ENCODE measurements at places on chromosomes 3 and 15.
A peak's percentile ranks its signal among the peaks of the same experiment; 100 is the strongest.

DNA sequence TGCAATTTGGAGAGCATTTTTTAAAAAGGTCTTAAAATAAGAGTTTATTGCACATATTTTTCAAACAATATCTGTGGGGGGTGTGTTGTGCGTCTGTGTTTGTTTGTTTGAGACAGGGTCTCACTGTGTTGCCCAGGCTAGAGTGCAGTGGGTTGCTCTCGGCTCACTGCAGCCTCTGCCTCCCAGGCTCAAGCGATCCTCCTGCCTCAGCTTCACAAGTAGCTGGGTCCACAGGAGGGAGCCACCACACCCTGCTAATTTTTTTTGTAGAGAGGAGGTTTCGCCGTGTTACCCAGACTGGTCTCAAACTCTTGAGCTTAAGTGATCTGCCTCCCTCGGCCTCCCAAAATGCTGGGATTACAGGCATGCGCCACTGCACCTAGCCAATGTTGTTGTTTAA, 2.7 kb downstream of the MLF1 start:
- no peak for DNase-seq

DNA sequence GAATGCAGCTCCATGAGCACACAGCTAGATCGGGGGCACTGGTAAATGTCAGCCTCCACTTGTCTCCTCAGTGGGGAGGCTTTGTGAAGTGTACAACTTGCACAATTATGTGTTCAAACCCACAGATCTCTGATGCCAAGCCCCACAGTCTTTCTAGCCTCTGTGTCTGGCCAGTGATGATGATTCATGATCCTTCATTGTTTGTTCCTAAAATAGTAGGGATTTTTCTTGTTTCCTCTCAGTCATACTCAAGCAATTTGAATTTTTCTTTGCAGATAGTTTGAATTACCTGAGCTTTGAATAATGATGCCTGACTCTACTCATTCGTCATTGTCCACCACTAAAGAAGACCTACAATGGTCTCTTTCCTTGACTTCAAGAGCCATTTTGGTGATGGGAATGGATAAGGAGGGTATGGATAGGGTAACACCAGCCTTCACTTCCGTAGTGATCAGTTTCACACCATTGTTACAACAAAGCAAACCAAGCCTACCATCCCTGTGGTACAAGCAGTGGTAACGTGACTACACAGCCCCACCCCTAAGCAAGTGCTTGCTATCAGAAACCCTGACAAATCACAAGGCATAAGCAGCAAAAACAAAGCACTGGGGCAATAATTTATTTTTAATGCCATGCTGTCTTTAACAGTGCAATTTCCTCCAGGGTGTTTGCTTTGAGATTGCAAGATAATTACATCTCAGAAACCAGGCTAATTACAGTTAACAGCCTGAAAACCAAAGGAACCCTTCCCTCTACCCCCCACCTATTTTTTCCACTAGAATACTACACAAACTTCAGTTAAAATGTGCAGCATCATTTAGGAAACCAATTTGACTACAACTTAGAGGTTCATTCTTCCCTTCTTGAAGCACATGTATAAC, 114.1 kb upstream of the PPP2R3A start:
- no peak for DNase-seq

GRCh38 chr3:76765511-76765910, 274.4 kb upstream of the ROBO2 start:
- DNase-seq, result no peak

DNA sequence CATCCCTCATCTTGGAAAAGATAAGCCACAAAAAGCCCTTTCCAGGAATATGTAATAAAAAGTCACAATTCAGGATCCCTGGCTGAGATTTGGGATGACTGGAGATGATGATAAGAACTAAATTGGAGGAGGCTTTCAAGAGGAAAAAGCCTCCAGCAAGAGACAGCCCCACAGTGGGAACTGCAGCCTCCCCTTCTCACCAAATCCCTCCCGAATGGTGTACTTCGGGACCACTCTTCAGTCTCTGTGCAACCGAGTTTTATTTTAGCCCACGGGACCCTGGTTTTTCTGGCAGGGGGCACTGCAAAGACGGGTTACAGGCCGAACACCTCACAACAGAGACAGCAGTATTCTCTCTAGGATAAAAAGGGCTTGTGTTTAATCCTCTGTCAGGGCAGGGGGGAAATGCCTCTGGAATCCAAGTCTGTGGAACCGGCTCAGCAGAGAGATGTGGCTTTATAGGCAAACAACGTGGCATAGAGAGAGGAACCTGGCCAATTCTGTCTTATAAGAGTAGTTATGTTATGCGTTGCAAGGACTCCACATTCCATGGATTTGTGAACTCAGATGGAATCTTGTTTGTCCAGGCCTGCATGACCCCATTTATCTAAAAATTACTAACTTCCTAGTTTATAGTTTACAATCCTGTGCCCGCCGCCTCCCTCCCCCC, 1.2 kb upstream of the LMCD1 start:
- DNase-seq, result peak; percentile 53

GRCh38 chr3:68206524-68207117, 552.2 kb upstream of the SUCLG2 start:
- no peak for DNase-seq

Measured in foreskin melanocyte (primary cell).